ENCODE measurements at places on chromosomes 1 and 21.
A peak's percentile ranks its signal among the peaks of the same experiment; 100 is the strongest.

GRCh38 chr1:167777269-167777650 is 55.5 kb downstream of the MPZL1 start:
- no peak for DNase-seq

GRCh38 chr1:13830616-13831280 is 130.8 kb downstream of the PRDM2 start:
- DNase-seq = no peak

DNA sequence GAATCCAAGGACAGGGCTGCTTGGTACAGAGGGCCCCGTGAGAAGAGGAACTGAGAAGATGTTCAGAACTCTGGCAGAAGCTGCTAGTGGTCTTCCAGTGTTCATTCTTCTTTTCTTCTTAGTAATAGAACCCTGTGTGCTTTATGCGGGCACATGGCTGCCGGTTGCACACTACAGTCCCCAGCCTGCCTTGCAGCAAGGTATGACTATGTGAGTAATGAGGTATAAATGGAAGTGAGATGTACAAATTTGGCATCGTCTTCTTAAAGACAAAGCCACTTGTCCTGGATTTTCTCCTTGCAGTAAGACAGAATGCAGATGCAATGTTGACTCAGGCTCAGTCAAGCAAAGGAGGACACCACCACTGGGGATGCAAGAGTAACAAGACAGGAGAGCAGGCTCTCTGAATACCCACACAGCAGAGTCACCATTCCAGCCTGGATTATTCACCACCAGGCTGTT is 15.0 kb upstream of the ATP1B1 start:
- DNase-seq = no peak

DNA sequence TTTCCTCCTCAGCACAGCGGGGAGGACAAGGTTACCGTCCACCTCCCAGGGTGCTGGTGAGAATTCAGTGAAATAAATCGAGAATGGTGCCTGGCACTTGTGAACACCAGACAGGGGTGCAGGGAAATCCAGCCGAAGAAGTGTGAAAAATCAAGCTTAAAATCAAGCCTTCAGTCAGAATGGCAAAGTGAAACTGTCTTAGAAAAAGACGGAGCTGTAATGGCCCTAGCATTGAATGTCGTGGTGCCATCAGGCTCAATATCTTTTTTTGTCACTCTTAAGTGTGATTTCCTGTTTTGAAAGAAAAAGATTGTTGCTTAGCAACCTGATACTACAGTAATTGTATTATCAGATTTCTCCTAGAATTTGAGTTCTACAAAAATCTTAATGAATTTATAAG is 22.1 kb downstream of the EDARADD start:
- DNase-seq = no peak

- no peak for DNase-seq
Observed at GRCh38 chr1:100277866-100278265, 11.8 kb downstream of the RTCA start.

- DNase-seq = no peak
Observed at GRCh38 chr1:11180342-11180744, 8.8 kb upstream of the ANGPTL7 start.

GRCh38 chr1:180522213-180522515 is 19.8 kb upstream of the ACBD6 start:
- DNase-seq = no peak

DNA sequence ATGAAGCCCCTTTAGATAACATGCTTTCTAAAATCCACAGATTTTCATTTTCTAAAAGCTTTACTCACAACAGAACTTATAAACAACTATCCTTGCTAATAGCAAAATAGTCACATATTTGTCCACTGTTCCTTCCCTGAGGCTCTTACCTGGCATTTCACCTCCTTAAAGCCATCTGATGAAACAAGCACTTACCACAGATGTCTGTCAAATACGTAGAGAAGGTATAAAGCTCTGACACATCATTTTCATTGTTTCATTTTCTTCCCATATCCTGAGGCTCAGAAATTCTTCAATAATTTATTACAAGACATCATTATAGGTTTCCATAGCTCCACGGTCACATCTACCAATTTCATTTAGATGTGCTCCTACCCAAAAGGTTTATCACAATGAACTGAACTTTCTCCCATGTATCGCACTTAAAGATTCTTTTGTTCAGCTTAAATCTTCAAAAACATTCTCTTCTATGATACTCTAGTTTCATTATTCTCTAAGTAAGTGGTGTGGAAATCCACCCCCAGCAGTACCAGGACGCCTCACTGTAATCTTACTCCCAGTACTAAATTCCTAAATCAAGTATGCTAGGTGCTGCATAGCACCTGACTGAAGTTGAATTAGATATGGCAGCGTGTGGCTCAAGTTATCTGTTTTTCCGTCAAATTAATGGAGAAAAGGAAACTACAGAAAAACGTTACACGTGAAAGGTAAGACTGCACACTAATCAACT is 569.6 kb downstream of the SMYD3 start:
- DNase-seq = no peak

- DNase-seq = no peak
Observed at GRCh38 chr21:16248705-16249104, 518.9 kb downstream of the USP25 start.

DNA sequence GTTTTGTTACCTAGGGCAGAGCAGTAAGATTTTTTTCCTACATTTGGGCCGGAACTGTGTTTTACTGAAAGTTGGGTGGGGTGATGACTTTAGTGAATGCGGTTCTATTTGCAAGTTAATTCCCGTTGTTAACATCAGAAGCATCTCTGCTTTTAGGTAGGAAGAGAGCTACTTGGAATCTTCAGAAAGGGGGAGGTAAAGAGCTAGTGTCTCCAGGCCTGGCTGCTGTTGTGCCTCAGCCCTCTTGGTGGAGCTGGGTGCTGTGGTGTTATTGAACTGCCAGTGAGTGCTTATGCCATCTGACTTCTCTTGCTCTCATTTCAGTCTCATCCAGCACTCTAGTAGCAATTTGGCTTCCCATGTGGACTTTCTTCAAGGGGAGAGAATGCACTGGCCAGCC is 3.4 kb downstream of the KDM4A start:
- no peak for DNase-seq

- DNase-seq = no peak
Observed at GRCh38 chr1:188056011-188056410, 1227.3 kb downstream of the PLA2G4A start.

DNA sequence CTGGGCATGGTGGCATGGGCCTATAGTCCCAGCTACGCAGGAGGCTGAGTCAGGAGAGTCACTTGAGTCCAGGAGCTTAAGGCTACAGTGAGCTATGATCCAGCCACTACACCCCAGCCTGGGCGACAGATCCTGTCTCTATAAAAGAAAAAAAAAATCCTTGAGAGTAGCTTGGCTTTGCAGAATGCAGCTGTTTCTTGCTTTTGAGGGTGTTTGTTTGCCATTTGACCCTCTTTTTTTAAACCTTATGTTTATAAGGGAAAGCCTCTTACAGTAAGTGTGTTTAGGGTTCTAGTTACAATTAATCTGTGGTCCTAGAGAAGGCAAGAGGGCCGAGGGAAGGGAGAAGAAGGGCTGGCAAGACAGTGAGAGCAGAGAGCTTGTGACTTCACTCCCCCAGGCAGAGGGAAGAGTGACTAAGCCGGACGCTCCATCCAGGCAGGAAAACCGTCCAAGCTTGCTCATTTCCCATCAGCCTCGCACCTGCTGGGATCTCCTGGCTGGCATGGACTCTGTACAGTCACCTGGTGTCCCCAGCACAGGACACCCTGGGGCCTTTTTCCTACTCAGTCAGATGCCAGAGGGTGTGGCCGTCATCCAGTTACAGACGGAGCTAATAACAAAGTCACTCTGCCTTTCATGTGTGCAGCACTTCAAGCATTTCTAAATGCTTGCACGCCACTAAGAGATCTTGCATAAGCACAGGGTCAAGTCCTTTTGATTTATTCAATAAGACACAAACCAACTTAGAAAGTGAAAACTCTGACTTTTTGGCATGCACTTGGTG is 55.5 kb upstream of the PSEN2 start:
- DNase-seq = no peak

DNA sequence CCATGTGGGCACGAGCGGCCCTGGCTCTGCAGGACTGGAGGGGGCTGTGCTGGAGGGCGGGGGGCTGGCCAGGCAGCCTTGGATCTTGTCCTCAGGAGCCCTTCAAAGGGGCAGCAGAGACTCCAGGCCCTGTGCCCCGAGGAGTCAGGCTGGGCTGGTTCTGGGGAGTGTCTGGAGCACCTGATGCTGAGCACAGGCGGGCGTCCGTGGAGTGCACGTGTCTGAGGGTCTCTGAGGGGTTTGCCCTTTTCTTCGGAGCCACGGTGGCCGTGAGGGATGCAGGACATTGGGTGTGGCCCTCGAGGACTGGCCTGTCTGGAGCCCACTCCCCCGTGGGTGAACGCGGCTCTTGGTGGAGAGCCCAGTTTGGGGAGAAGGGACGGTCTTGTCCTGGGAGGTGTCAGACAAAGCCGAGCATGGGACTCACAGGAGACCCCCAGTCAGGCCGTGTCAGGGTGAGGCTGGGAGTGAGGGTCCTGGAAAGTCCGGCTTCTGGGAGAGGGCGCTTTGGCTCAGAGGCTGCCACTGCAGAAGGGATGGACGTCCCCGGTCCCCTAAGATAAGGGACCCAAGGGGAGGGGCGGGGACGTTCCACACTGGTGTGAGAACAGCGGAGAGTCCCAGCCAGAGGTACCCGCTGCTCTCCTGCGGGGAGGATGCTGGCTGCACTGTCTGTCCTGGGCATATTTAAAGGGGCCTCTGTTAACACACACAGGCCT is 60.8 kb downstream of the COL18A1 start:
- no peak for DNase-seq

DNA sequence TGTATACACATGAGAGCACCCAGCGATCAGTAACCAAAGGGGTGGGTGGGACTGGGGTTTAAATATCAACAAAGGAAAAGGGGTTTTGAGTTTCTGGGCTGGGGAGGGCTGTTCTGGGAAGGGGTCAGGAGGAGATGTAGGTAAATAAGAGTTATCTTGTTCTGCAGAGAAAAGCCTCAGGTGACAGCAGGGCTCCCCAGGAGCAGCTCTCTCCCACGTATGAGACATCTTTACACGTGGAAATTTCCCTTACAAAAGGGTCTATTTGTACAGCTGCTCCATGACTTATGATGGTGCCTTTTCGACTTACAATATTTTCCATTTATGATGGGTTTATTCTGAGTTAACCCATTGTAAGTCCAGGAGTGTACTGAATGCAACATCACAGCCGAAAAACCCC is 16.3 kb upstream of the PADI2 start:
- no peak for DNase-seq

DNA sequence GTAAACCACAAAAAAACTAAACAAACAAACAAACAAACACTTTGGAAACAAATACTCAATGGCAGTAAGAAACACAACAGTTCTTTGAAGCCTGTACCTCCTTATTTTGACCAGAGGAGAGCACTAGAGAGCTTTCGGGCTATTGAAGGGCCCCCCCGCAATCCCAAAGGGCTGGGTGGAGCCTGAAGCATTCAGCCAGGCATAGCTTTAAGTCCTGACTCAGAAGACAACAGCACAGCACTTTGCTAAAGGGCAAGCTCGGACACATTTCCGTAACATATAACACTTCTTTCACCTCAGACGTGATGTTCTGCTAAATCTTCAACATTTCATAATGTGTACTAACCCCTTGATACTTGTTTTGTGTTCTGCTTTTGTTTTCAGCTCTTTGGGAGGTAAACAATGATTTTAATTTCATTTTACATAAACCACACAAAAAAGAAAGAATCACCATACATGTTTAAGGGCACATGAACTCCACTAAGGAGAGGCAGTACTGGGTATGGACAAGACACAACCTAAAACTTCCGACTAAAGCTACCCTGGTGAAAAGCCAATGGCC is 9.7 kb upstream of the SHCBP1L start:
- DNase-seq = peak; percentile 37

- DNase-seq = no peak
Observed at GRCh38 chr1:27471477-27471876, 18.5 kb downstream of the WASF2 start.
